BE2C (cell line): ENCODE measurements at places on chromosomes 7 and 10.

- DNase-seq = no peak
Observed at GRCh38 chr10:130066743-130067142, 43.9 kb downstream of the C10orf143 start.

DNA sequence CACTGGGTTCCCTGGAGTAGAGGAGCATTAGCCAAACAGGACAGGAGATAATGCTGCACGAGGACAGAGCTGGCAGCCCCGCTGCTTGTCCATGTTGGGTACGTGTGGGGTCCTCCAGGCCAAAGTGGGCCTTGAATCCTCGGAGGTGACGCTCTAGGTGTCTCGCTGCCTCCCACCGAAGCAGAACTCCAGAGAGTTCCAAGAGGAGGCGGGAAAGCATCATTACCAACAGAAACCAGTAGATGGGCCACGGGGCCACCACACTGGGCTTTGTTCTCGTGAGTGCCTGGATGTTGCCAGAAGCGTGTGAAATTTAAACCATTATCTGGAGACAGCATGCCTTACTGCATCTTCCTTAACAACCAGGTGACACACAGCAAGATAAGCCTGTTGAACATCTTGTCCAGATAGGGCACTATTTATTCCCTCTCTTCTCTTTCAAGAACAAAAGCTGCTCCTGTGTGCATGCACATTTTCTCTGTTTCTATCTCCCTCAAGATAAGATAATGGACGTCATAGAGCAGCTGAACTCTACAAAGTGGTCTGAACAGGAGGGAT lies 56.8 kb downstream of the TNS3 start:
- DNase-seq = no peak

GRCh38 chr7:142327628-142328405 lies 70.0 kb upstream of the PRSS58 start:
- no peak for DNase-seq

GRCh38 chr7:159084069-159084801 lies 60.4 kb downstream of the VIPR2 start:
- no peak for DNase-seq

- no peak for DNase-seq
Observed at GRCh38 chr10:91117505-91117904, 103.0 kb upstream of the PCGF5 start.

DNA sequence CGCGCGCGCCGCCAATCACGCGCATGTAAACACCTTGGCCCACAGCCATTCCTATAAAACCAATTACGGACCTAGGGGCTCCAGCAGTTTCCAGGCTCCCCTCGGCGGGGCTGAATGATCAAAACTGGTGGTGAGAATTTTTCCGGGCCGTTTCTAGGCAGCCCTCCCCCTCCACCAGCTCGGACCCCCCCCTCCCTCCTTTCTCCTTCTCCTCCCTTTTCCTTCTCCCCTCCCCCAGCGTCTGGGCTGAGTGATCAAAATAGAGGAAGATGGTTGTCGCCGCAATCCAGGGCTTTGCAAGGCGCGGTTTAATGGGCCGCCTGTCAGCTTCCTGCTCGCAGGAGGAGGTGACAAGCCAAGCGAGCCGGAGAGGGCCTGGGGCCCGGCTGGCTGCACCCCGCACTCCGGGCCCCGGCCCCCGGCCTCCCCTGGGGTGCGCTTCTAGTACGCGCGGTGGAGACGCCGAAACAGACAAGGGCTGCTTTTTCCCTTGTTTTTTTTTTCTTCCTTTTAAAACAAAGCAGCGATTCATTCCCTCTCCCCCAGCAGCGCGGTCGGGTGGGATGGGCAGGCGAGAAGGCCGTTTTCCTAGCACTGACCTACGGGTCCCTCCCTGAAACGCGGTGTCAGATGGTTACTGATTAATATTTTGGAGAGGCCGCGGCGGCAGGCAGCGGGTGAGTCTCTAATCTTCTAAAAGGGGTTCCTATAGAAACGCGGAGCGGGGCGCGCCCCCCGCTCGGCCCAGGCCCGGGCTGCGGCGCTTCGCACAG lies 528 bp upstream of the TNRC18 start:
- peak; percentile 94 for DNase-seq

DNA sequence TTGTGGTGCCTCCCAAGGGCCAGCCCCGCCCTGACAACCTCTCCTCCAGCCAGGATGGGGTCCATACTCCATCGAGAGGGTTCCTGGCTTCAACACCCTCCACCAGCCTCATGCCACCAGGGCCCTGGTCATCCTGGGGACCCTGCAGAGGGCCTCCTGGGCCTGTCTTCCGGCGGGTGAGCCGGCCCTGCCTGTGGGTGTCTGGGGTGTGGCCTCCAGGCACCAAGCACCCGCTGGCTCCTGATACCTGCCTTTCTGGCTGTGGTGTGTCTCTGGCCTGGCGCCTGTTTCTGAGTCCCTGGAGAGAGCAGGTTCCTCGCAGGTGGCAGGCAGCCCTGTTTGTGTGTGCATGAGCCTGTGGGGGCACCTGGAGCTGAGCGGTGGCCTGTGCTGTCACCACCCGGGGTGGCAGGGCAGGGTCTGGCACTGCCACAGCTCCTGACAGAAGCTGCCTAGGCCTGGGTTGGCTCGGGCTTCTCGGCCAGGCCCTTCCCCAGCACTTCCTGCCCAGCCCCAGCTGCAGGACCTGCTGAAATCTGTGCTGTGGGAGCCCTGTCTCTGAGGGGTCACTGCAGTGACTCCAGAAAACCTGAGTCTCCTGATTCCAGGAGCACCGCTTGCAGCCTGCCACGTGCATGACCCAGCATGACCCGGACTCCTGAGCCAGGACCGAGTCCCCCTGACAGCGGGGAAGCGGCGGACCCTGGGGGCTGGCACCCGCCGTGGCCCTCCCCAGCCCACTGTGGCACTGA lies 18.4 kb downstream of the ADAM8 start:
- DNase-seq = no peak

DNA sequence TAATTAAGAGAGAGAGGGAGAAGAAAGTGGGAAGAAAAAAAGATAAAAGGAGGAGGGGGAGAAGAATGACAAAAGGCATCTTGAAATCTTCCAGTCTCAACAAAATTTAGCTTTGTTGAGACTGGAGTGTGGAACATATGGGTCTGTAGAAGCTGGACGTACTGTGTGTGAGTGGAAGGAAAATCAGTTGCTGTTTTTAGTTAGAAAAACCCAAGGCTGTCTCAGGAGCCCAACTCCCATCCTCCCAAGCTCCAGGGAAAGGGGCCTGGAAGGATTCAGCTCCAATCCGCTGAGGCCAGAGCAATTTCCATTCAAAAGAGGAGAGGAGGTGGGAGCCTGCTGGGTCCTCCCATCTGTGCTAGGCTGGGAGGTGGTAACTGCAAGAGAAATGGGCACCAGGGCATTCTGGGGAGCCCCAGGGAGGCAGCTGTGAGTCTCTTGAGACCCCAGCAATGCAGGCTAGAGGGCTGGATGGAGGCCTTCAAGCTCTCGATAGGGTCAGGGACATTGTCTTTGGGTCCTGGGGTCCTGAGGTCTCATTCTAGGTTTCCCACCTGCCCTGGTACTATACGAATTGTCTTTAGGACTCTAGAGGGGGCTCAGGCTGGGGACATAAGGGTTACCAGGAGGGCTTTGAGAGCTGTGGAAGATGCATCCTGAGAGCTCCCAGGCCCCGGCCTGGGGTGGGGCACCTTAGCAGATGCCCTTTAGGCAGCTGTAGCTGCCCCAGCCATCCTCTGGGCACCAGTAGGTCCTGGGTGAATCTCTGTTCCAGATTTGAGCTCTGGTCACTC lies 21.4 kb downstream of the ADCYAP1R1 start:
- no peak for DNase-seq

DNA sequence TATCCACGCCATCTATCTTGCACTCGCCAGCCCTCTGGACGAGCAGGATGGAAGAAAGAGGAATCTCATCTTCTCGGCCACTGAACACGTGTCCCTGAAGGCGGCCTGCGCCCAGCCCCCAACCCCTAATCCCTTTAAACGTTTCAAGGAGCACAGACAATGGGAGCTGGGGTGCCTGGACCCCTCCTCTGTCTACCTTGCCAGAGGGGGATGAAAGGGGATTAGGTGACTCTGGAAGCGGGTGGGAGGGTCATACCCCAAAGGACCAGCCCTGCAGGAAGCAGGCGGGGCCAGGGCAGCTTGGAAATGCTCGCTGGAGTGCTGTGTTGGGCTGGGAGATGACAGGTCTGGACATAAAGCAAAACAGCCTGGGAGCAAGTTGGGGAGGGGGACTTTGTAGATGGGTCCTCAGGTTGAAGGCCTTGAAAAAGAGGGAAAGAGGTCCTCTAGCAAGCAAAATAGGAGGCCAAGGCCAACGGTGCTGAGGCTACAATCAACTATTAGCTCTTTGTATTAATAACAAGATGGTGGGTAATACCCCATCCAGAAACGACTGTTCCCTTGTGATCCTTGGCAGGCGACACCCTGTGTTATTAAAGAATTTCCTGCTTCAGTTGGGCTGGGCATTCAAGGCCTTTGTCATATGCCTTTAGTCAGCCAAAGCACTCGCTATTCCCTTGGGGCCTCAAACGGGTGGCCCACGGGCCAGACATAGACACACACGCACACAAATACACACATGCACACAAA lies 126.5 kb upstream of the UNC5B start:
- DNase-seq = no peak

GRCh38 chr10:47071891-47072290 lies 160.7 kb downstream of the PTPN20 start:
- DNase-seq = no peak

DNA sequence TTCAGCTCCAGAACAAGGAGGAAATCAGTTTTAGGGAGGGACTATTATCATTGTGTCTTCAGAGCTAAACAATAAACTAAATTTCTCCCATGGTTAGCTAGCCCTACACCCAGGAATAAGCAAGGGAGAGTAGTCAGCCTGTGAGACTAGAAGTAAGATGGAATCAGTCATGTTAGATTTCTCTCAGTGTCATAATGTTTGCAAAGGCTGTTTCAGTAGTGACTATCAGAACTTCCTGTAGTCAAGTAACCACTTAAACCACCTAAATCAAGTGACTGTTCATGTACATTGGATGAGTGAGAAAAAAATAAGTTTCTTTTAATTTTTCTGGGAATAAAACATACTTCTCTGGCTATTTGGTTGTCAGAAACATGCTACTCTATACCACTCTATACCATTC lies 121.6 kb downstream of the KCND2 start:
- no peak for DNase-seq

GRCh38 chr7:95330961-95331337 lies 6.6 kb upstream of the PON1 start:
- no peak for DNase-seq

GRCh38 chr7:96337519-96337918 lies 15.6 kb upstream of the SLC25A13 start:
- DNase-seq = no peak

DNA sequence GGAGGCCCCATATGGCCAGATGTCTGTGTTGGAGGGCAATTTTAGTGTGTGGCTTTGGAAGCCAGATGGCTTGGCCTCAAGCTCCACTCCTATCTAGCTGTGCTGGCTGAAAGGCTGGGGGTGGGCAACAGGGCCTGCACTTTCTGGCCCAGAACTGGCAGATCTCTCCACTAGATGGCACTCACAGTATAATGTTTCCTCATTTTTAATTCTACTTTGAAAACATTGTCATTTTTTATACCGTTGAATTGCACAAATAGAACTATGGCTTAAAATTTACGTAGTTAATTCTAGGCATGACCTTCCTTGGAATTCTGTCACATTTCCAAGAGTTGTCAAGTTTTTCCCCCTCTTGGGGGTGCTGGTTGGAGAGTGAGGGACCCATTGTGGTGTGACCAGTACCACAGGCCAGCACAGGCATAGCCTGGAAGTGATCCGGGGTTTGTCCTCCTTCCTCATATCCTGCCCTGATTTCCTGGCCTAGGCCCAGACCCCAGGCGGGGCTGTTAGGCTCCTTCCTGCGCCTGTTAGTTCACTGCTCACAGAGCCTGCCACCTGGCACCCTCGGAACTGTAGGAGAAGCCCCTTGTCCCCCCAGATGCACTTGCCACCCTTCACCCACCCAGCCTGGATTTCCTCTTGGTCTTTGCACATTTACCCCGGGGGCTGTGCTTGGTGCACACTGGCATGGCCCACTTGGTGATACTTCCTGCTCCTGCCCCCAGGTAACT lies 52.8 kb downstream of the ARHGAP22 start:
- DNase-seq = peak; percentile 67

GRCh38 chr7:22052674-22053365 lies 107.1 kb upstream of the CDCA7L start:
- no peak for DNase-seq

- DNase-seq = no peak
Observed at GRCh38 chr10:46516660-46517416, 39.6 kb downstream of the GPRIN2 start.

DNA sequence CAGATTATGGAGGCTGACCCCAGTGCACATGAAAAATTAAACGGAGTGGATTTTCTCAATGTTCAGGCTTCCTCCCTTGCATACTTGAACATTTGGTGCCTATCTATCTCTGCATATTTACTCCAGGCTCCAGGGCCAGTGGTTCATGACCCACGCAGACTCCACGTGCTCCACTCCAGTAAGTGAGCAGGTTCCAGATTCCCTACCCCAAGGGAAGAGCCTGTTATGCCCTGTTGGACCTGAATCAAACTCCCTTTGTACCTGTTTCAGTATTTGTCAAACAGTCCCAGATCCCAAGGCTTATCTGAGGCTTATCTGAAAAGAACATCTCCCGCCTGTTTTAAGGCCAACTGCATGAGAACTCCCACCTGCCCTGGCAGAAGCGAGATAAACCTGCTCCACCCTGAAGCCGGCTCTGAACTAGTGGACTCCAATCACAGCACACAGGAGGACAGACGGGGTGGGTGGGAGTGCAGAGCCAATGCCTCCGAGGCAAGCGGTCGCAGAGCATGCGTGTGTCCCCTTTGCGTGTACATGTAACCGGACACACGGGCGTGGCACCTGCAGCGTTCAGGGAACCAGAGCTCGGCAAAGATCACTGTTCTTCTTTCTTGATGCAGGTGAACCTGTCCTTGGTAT lies 2.3 kb upstream of the FUOM start:
- DNase-seq = no peak

- peak; percentile 60 for DNase-seq
Observed at GRCh38 chr10:12847361-12847975, 154.0 kb downstream of the CCDC3 start.

DNA sequence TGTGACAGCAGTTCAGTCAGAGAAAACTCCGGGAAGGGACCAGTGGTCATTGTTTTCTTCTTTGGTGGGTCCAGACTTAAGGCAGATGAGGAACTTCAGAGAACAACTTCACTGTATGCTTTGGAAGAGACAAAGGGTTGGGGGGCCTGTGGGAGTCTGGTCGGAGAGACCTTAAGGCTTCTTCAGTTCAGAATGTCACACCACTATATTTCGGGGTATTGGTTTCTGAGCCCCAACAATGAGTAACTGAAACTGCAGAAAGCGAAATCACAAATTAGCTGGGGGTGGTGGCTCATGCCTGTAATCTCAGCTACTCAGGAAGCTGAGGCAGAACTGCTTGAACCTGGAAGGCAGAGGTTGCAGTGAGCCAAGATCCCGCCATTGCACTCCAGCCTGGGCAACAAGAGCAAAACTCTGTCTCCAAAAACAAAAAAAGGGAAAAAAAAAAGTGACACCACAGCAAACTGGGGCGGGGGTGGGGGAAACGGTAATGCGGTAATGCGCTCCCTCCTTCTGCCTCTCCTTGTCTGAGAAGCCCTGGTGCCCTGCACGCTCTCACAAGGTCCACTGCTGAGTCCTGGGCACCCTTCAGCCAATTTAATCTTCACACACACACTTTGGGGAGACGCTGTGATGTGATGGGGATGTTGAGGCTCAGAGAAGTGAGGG lies 2.2 kb upstream of the ADIRF start:
- no peak for DNase-seq
